Fibroblast of lung (primary cell): ENCODE measurements at places on chromosomes 3 and 15. TPM values are rescaled to one million over a fixed set of nuclear protein-coding genes. Genes with fewer than 3 reads are reported as not detected.
A peak's percentile ranks its signal among the peaks of the same experiment; 100 is the strongest.

DNA sequence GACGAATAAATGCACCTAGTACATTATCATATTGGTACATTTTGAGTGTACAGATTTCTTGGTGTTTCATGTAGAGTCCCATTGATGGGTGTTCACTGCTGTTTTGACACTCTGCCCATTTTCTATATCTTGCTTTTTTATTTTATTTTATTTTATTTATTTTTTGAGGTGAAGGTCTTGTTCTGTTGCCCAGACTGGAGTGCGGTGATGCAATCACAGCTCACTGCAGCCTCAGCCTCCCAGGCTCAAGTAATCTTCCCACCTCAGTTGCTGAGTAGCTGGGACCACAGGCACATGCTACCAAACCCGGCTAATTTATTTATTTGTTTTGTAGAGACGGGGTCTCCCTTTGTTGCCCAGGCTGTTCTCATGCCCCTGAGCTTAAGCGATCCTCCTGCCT, 44.2 kb downstream of the DNAJC13 start:
- H3K27ac ChIP-seq: no peak overlapping the region
- H3K4me1 ChIP-seq: peaks cover 12% of the 10 kb centered on the region
- H3K4me3 ChIP-seq: no peak overlapping the region
- DNase-seq: peak; percentile 75
- no peaks in the 10 kb centered on the region for H3K27me3 ChIP-seq
- H3K36me3 ChIP-seq: peaks cover 11% of the 10 kb centered on the region

GRCh38 chr3:61885414-61885813, 324.0 kb downstream of the PTPRG start:
- no peaks in the 10 kb centered on the region for H3K36me3 ChIP-seq
- H3K27me3 ChIP-seq: no peaks in the 10 kb centered on the region
- H3K4me1 ChIP-seq: no peaks in the 10 kb centered on the region

GRCh38 chr15:45588219-45588875, 1.2 kb downstream of the BLOC1S6 start:
- no peaks in the 10 kb centered on the region for H3K27me3 ChIP-seq
- H3K4me1 ChIP-seq: no peaks in the 10 kb centered on the region
- H3K27ac ChIP-seq: peak overlapping the region; percentile 92
- no peaks in the 10 kb centered on the region for H3K36me3 ChIP-seq
- peak overlapping the region; percentile 82 for H3K4me3 ChIP-seq
- DNase-seq: peak; percentile 31

GRCh38 chr3:134388788-134389485, 14.7 kb upstream of the AMOTL2 start:
- no peak for DNase-seq
- no peak overlapping the region for H3K4me3 ChIP-seq
- no peak overlapping the region for H3K27ac ChIP-seq
- peaks cover 2% of the 10 kb centered on the region for H3K4me1 ChIP-seq
- H3K36me3 ChIP-seq: no peaks in the 10 kb centered on the region

DNA sequence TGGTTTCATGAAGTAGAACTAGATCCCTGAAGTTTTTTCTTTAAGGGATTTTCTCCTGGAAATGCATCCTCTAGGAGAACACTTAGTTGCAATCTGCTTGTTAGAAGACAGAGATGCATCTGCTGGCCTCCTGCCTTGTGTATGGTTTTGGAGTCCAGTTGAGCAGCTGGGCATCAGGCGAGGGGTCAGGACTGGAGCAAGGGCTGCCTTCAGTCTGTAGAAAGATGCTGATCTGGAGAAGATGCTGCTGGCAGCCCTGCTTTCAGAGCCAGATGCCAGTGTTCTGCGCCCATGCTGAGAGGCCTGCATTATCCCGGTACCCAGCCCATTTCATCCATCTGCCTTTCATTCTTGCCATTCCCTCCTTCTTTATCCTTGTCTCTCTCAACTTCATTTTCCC, 77.4 kb downstream of the CHCHD6 start:
- H3K4me1 ChIP-seq: peaks cover 17% of the 10 kb centered on the region
- H3K27ac ChIP-seq: peak overlapping the region; percentile 76
- DNase-seq: peak; percentile 29

DNA sequence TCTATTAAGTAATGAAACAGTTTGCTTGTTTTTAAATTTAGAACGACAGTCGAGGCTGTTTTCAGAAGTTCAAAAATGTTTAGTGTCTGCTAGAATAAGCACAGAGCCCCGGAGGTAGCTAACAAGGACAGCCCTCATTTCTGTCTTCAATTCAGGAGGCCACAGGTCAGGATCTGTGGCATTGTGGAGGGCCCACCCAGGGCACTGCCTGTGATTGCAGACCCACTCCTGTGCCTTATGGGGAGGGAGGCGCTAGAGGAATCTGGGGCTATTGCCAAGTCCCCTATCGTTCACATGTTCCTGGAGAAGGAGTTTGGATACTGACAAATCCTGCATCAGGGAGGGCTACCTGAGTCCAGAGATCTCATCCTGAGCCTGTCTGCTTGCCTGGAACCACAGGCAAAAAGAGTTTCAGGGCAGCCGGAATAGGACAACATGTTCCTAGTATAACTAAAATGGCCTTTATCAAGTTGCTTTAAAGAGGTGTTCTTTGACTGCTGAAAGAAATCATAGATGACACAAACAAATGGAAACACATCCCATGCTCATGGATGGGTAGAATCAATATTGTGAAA, 141.5 kb upstream of the ROPN1 start:
- no peaks in the 10 kb centered on the region for H3K4me1 ChIP-seq
- H3K27ac ChIP-seq: no peak overlapping the region
- H3K27me3 ChIP-seq: no peaks in the 10 kb centered on the region
- H3K36me3 ChIP-seq: no peaks in the 10 kb centered on the region
- DNase-seq: no peak

DNA sequence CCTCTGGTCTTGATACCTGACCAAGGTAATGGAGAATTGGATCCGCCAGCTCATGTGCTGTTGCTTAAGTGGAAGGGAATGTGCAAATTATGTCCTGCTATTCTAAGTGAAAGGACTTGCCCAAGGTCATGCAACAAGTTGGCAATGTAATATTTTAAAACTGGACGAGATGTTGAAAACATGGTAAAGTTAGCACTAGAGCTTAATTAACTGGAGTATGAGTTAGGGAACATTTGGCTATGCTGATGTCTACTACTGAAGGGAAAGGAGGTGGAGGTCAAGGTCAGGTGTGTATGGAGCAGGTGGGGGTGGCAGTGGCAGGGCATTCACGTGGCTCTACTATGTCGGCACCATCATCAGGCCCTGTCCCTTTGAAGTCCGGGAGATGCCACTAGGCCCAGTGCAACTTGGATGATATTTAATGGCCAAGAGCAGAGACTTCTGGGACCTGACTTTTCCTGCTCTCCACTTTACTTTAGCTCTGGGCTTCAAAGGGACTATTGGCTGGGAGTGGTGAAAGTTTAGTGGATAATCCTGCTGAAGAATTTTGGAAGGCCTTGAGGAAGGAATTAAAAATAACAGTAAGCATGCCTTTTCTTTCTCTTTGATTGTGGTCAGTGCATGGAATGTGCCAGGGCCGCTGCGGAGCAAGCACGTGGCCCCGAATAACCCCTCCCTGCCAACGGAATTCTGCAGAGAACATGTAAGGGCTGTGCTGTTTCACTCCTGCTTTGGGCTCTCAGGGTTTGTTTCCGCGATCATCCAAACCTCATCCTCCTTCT, 14.9 kb downstream of the SMAD3 start:
- DNase-seq: peak; percentile 96
- H3K27ac ChIP-seq: peak overlapping the region; percentile 81
- peaks cover 76% of the 10 kb centered on the region for H3K4me1 ChIP-seq
- peaks cover 14% of the 10 kb centered on the region for H3K36me3 ChIP-seq
- H3K4me3 ChIP-seq: no peak overlapping the region

DNA sequence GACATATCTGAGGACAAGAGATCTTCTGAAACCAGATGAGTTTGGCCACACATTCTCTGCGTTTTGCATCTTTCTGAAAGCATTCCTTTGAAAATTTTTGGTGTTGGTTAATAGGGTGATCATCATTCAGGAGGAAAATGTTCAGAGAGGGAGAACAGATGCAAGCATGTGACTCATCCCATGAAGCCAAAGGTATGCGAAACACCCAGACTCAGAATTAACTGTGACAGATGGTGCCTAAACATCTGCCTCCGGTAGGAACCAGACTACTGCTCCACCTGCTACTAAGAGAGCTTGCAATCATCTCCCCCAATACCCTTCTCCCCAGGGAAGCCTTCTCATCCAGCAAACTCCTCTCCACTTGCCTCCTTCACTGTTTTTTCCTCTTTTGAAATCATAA, 46.2 kb downstream of the TRIM69 start:
- H3K36me3 ChIP-seq: no peaks in the 10 kb centered on the region
- H3K27me3 ChIP-seq: peaks cover 8% of the 10 kb centered on the region
- H3K27ac ChIP-seq: no peak overlapping the region
- no peaks in the 10 kb centered on the region for H3K4me1 ChIP-seq
- DNase-seq: no peak

DNA sequence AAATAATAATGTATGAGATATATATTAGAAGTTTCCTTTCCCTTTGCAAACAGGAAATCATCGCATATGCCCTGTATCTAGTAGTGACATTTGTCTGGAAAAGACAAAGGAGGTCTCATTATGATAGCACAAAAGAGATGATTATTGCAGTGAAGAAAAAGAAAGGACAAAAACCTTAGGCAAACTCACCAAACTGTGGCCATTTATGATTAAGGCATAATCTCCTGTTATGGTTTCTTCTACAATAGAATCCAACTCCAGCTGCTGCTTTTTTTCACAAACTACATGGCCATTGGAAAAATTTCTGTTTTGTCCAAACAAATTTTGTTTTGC, 218.2 kb downstream of the ATP8B4 start:
- H3K27me3 ChIP-seq: no peaks in the 10 kb centered on the region
- H3K36me3 ChIP-seq: no peaks in the 10 kb centered on the region
- H3K27ac ChIP-seq: no peak overlapping the region
- peaks cover 19% of the 10 kb centered on the region for H3K4me1 ChIP-seq
- no peak for DNase-seq

- H3K4me1 ChIP-seq: peaks cover 5% of the 10 kb centered on the region
- peaks cover 13% of the 10 kb centered on the region for H3K27me3 ChIP-seq
- DNase-seq: peak; percentile 52
- peak overlapping the region; percentile 95 for H3K27ac ChIP-seq
- H3K4me3 ChIP-seq: peak overlapping the region; percentile 95
Measured at GRCh38 chr15:74616366-74616939, 817 bp downstream of the CLK3 start.

DNA sequence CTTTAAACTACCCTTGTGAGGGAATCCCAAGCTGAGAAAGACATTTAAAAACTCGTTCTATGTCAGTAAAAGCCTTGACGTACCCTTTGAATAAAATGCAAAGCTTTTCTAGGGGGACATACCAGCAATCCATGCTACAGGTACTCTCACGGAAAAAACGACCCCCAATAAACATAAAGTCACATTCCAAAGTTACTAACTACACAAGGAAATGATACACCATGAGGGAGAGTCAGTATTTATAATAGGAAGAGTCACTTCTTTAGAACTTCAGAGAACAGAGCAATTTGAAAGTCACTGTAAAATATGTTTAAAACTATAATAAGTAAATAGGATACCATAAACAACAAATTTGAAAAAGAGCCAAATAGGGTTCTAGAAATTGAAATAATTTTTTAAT, 63.2 kb downstream of the CFAP20DC start:
- peaks cover 5% of the 10 kb centered on the region for H3K4me1 ChIP-seq
- H3K36me3 ChIP-seq: no peaks in the 10 kb centered on the region
- no peaks in the 10 kb centered on the region for H3K27me3 ChIP-seq
- H3K27ac ChIP-seq: no peak overlapping the region

DNA sequence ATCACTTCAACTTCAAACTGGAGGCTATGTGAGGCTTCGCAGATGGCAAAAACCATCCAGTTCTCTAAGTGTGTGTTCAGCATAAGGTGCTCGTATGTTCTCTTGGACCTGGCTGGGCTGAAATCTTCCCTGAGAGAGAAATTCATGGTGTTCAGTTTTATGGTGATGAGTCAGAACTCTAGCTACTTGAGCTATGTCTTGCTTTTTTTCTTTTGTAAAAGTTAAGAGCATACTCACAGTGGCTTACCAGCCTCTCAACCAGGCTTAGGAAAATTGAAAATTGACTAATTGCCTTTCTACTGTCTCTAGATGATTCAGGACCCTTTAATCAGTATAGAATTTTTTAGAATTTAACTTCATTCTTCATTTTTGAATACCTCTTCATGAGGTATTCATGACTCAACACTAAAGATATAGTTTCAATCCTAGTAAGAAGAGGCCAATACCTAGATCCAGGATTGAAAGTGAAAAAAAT, 617.5 kb downstream of the TBL1XR1 start:
- H3K4me1 ChIP-seq: no peaks in the 10 kb centered on the region
- H3K4me3 ChIP-seq: no peak overlapping the region
- no peaks in the 10 kb centered on the region for H3K36me3 ChIP-seq
- H3K27me3 ChIP-seq: no peaks in the 10 kb centered on the region

GRCh38 chr3:12327021-12327420, 38.2 kb downstream of the PPARG start:
- DNase-seq: no peak
- no peak overlapping the region for H3K4me3 ChIP-seq
- no peak overlapping the region for H3K27ac ChIP-seq
- no peaks in the 10 kb centered on the region for H3K36me3 ChIP-seq

GRCh38 chr3:187929112-187929816, 184.0 kb upstream of the BCL6 start:
- no peak overlapping the region for H3K4me3 ChIP-seq
- H3K27ac ChIP-seq: no peak overlapping the region
- no peak for DNase-seq
- H3K27me3 ChIP-seq: no peaks in the 10 kb centered on the region
- no peaks in the 10 kb centered on the region for H3K36me3 ChIP-seq
- no peaks in the 10 kb centered on the region for H3K4me1 ChIP-seq

GRCh38 chr3:45499529-45499928, 95.0 kb upstream of the LIMD1 start:
- H3K36me3 ChIP-seq: peaks cover 1% of the 10 kb centered on the region
- no peak overlapping the region for H3K4me3 ChIP-seq
- no peaks in the 10 kb centered on the region for H3K4me1 ChIP-seq
- H3K27ac ChIP-seq: no peak overlapping the region

DNA sequence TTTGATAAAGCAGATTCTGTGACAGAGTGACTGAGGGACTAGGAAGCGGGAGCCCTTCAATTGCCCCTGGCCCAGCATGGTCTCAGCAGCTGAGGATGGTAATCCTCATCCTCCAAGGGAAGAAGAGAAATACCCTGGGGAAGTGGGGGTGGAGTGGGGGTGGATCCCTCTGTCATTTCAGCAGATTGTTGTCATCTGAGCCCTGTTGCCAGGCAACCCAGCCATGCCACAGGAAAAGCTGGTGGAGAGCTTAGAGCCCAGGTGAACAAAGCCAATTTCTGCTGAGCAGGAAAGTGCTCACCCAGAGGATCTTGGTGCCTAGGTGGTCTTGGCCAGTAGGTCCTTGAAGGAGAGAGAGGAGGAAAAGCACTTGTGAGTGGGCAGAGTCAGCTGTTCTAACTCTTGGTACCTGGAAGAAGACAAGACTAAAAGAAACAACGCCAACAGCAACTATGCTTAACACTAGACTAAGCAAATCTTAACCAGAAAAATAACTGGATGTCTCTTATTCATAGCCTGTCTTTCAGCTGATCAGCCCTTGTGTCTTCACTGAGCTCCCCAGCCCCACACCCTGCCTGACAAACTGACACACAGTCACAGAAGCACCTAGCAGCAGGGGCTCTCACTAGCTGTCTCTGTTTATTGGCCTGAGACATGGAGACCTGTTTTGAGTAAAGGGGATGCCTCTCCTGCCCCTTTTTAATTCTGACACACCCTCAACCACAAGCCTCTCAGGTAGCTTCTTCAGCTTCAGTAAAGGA, 40.1 kb upstream of the DCLK3 start:
- H3K4me1 ChIP-seq: no peaks in the 10 kb centered on the region
- no peak overlapping the region for H3K4me3 ChIP-seq
- no peaks in the 10 kb centered on the region for H3K36me3 ChIP-seq
- H3K27ac ChIP-seq: no peak overlapping the region
- no peaks in the 10 kb centered on the region for H3K27me3 ChIP-seq

Gene UACA
- 107 and 187 TPM in 2 replicates for total RNA-seq

Gene LRRC31
- total RNA-seq: not detected in 2 replicates

Gene GNAT1
- total RNA-seq: not detected in 2 replicates

Gene HGD
- total RNA-seq: under 0.01 TPM in 1 of 2 replicates, not detected in the other
